Aorta (tissue), 5 donors: ENCODE measurements at places on chromosomes 4 and X. TPM values are rescaled to one million over a fixed set of nuclear protein-coding genes. Genes with fewer than 3 reads are reported as not detected.

SPIN2A gene
- 1.5 TPM for total RNA-seq

PAGE5 gene
- total RNA-seq, result not detected

DDX53 gene
- total RNA-seq, result not detected

SHISA3 gene
- 5.5 TPM for total RNA-seq

P2RY10 gene
- 0.75 TPM for total RNA-seq

LEF1 gene
- 19.1 TPM for total RNA-seq

NUP62CL gene
- 0.96 TPM for total RNA-seq

RAB41 gene
- total RNA-seq, result not detected

PCYT1B gene
- 1.3 TPM for total RNA-seq

POU4F2 gene
- not detected for total RNA-seq

GLRA3 gene
- total RNA-seq, result not detected

FAM149A gene
- 17.8 TPM for total RNA-seq

P2RY4 gene
- total RNA-seq, result 1.2 TPM

FREM3 gene
- total RNA-seq, result 0.18 TPM
